ENCODE measurements at places on chromosomes 2 and 18. TPM values are rescaled to one million over a fixed set of nuclear protein-coding genes. Genes with fewer than 3 reads are reported as not detected.

DNA sequence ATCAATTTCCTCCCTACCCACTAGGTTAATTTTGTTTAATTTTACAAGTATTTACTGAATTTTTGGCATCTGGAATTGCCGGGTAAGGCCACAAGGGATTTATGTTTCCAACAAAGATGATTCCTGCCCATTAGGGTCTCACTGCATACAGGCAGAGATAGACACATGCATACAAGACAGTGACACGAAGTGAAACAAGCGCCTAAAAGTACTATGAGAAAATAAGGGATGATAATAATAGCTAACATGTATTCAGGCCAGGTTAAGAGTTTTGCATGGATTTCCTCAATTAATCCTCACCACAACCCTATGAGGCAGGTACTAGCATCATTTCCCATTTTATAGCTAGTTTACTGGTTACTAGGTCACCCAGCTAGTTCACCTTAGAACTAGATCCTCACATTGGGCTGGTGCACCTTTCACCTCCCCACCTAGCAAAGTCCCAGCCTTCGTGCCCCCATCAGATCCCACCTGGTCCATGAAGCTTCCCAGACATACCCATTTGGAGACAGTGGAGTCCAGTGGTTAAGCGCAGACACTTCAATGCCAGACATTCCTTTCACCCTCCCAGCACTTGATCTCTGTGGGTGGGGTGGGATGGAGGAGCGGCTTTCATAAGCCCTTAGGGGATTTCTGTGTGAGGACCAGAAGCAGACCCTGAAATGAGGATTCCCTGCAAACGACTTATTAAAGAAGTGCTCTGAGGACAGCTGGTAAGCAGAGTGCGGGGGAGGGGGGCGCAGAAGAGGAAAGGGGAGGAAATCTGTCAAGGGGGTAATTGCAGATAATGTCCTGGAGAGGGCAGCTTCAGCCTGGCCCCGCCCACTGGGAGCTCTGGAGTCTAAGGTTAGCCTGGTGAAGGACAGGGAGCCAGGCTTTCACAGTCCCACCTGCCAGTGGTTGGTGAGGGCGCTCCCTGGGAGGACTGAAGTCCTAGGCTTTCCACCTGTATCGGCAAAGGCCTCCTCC, 5.8 kb upstream of the DGUOK start:
- H3K27me3 ChIP-seq = peaks cover 37% of the 10 kb centered on the region
- H3K4me3 ChIP-seq = no peak overlapping the region
- peaks cover under 1% of the 10 kb centered on the region for H3K4me1 ChIP-seq
- H3K27ac ChIP-seq = no peak overlapping the region

GRCh38 chr2:8402222-8402621, 279.6 kb upstream of the ID2 start:
- H3K4me3 ChIP-seq = no peak overlapping the region
- peaks cover 9% of the 10 kb centered on the region for H3K27me3 ChIP-seq
- no peak overlapping the region for H3K27ac ChIP-seq
- H3K4me1 ChIP-seq = no peaks in the 10 kb centered on the region
- DNase-seq = no peak
- H3K36me3 ChIP-seq = peaks cover 4% of the 10 kb centered on the region

DNA sequence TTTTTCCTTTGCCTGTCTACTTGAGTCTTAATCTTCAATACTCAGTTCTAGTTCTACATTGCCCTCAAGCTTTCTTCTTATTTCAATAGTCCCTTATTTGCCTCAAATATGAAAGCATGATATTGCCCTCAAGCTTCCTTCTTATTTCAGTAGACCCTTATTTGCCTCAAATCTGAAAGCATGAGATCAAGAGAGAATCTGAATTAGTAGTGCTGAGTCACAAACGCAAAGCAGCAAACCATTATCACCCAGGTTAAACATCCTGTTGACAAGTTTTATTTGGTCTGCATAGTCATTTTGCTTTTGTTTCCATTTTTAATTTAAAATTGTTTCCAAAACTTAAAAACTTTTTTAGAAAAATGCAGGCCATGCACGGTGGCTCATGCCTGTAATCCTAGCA, 583.3 kb upstream of the FSHR start:
- H3K4me3 ChIP-seq = no peak overlapping the region
- DNase-seq = no peak
- no peak overlapping the region for H3K27ac ChIP-seq
- H3K36me3 ChIP-seq = no peaks in the 10 kb centered on the region
- H3K27me3 ChIP-seq = no peaks in the 10 kb centered on the region

CHPF gene
- total RNA-seq = 135 TPM

TMEM247 gene
- not detected for total RNA-seq

NDC80 gene
- 30.2 TPM for total RNA-seq

DNA sequence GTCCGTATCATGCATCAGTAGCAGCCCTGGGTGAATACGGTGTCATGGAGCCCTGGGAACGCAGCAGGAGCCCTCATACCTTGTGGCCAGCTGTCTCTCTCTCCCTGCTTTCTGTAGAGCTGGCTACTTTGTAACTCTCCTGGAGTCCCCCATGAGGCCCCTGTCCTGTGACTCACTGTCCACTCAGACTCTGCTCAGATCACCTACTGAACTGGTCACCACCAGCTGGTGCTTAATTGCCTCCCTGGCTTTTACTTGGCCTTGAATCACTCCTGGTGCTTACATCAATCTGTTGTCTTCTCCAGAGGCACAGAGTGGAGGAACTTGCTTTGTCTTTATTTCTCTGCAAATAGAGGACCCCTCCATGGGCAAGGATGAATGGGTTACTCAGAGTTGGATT, 172.7 kb downstream of the HRH4 start:
- no peak overlapping the region for H3K27ac ChIP-seq
- H3K27me3 ChIP-seq = no peaks in the 10 kb centered on the region
- H3K36me3 ChIP-seq = no peaks in the 10 kb centered on the region
- H3K4me3 ChIP-seq = no peak overlapping the region
- no peaks in the 10 kb centered on the region for H3K4me1 ChIP-seq
- DNase-seq = no peak

DNA sequence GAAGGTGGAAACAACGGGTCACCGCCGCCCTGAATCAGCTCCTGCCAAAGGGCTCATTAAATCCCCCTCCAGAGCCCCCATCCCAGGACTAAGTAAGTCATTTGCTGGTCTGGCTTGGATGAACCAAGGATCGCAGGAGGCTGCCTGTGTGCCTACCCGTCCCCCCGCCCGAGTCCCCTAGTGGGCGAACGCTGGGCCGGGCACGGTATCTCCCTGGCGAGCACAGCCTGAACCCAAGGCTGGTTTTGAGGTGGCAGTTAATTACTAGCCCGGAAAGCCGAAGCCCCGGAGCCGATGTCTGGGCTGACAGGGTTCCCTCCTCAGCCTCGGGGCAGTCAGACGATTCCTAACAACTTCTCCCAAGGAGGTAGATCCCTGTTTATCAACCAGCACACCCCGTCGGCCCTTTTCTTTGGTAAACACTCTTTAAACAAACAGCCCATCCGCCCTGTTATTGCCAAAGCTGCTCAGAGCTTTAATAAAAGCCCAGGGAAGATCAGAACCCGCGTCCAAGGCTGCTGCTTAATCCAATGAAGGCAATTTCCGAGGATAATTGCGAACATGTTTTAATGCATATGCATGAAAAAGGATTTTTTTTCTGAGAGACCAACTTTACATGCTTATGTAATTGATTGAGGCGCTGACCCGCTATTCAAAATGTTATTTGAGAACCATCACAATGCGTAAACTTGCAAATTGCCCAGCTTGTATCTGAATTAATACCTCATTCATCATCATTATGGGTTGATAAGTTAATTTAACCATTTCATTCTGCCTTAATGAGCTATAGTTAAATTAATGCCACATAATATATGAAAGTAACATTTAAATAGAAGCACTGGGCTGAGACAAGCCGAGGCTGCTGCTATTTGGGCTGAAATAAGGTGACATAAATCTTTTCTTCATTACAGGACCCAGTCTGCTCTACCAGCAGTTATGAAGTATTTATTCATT, 10.5 kb downstream of the EVX2 start:
- no peak overlapping the region for H3K27ac ChIP-seq
- H3K36me3 ChIP-seq = no peaks in the 10 kb centered on the region
- peaks cover 35% of the 10 kb centered on the region for H3K27me3 ChIP-seq
- DNase-seq = no peak
- H3K4me1 ChIP-seq = no peaks in the 10 kb centered on the region

TCF4 gene
- total RNA-seq = 67.4 TPM

- no peaks in the 10 kb centered on the region for H3K27me3 ChIP-seq
- no peak overlapping the region for H3K27ac ChIP-seq
- no peak overlapping the region for H3K4me3 ChIP-seq
- no peaks in the 10 kb centered on the region for H3K36me3 ChIP-seq
Observed at GRCh38 chr2:142981069-142981378, 103.6 kb downstream of the KYNU start.

ARHGAP25 gene
- total RNA-seq = not detected

PROC gene
- total RNA-seq = not detected

TEX44 gene
- total RNA-seq = not detected

DNA sequence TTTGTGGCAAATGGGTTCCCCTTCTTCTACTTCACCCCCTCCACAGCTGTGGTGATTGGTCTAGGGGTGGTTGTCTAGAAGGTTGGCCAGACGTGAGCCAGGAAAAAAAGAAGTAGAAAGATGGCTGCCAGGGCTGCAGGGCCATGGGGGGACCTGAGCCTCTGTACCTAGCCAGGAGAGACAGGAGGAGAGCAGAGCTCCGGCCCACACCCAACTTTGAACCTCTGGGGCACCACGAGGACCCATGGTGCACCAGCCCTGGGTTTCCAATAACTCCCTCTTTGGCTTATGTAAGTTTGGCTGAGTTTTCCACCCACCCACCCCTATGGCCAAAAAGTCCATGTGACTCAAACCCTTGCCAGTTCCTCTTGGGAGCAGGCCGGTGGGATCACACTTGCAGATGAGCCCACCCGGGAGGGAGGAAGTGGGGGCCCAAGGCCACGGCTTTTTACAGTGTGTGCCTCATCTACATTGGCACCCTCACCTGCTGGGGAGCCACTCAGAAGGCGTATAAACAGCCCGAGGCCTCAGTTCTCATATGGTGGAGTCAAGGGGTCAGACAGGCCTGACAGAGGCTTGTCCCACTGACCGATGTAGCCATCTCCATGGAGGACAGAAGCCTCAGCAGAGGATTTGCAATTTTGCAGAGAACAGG, 293.1 kb upstream of the HDAC4 start:
- no peak overlapping the region for H3K4me3 ChIP-seq
- peaks cover 3% of the 10 kb centered on the region for H3K27me3 ChIP-seq
- no peak for DNase-seq
- no peaks in the 10 kb centered on the region for H3K4me1 ChIP-seq

GATA6 gene
- 1.4 TPM for total RNA-seq

GPR75 gene
- 1.4 TPM for total RNA-seq

All from HFFc6 (cell line).